Pulmonary artery endothelial cell (primary cell): ENCODE measurements at places on chromosomes 1 and 21.

- no peak for DNase-seq
Measured at GRCh38 chr1:89354205-89354604, 9.7 kb upstream of the GBP6 start.

DNA sequence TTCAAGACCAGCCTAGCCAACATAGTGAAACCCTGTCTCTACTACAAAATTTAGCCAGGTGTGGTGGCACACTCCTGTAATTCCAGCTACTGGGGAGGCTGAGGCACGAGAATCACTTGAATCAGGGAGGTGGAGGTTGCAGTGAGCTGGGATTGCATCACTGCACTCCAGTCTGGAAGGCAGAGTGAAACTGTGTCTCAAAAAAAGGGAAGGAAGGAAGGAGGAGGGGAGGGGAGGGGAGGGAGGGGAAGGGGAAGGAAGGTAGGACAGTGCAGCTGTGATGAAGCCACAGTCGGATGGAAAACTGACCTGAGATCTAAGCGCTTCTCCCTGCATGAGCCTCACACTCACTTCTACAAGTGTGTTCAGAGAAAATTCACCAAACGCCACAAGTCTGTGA is 22.0 kb upstream of the FHAD1 start:
- DNase-seq = no peak

- DNase-seq = no peak
Measured at GRCh38 chr1:3237994-3238702, 169.1 kb downstream of the PRDM16 start.

DNA sequence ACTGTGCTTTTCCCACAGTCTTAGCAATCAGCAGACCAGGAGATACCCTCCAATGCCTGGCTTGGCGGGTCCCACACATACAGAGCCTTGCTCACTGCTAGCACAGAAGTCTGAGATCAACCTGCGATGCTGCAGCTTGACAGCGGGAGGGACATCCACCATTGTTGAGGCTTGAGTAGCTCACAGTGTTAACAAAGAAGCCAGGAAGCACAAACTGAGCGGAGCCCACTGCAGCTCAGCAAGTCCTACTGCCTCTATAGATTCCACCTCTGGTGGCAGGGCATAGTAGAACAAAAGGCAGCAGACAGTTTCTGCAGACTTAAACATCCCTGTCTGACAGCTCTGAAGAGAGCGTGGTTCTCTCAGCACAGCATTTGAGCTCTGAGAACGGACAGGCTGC is 33.4 kb downstream of the MNDA start:
- no peak for DNase-seq

DNA sequence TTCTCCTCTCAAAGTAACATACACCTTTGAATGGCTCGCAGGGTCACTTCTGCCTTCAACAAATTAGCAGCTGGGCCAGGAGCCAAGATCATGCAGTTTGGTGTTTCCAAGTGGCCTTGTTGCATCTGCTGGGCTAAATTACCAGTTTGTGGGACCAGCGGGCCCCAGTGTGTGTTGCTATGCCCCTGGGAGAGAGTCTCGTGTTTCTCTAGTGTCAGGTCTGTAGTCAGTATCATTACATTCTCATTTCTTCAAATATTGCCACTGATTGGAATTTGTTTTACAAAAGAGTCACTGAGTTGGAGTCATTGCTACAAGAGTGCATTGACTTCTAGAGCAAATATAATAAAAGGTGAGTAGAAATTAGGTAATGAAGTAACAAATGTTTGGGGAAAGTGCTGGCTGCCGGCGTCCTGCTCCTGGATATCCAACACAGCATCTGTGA is 35.5 kb downstream of the RHOU start:
- no peak for DNase-seq

- no peak for DNase-seq
Measured at GRCh38 chr1:182595641-182596240, 6.7 kb upstream of the RNASEL start.

DNA sequence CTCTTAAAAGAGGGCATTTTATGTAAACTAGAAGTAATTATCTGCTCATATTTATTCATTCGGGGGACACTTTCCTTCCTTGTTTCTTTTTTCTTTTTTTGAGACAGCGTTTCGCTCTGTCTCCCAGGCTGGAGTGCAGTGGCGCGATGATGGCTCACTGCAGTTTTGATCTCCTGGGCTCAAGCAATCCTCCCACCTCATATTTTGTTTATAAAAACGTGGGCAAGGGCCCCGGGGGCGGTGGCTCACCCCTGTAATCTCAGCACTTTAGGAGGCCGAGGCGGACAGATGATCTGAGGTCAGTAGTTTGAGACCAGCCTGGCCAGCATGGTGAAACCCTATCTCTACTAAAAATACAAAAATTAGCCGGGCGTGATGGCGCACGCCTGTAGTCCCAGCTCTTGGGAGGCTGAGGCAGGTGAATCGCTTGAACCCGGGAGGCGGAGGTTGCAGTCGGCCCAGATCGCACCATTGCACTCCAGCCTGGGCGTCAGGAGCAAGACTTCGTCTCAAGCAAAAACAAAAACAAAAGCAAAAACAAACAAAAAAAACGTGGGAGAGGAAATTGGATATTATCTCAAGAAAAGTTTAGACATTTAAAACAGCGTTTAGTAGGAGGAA is 926 bp upstream of the DFFA start:
- no peak for DNase-seq

DNA sequence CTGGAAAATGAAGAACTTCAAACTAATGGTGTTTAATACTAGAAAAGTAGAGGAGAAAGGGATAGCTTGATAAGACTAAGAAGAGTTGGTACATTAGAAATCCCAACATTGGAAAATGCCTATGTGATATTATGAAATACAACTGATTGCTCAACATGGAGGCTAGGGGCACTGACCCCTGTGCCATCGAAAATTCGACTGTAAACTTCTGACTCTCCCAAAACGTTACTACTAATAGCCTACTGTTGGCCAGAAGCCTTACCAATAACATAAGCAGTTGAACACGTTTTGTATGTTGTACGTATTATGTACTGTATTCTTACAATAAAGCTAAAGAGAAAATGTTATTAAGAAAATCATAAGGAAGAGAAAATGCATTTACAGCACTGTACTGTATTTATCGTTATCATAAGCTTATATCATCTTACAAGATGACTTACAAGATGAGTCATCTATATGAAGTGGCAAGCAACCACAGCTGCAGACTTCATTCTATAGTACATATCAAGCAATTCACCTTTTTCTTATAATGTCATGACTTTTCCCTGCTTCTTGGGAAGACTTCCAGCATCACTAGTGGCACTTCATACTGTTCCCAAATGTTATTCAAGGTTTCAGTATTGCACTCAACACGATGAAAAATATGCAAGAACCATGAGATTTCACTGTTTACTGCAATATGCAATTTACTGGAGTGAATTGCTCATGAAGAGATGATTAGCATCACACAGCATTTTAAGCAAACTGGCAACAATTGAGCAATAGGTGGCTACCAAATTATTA is 12.9 kb upstream of the CTSK start:
- no peak for DNase-seq

DNA sequence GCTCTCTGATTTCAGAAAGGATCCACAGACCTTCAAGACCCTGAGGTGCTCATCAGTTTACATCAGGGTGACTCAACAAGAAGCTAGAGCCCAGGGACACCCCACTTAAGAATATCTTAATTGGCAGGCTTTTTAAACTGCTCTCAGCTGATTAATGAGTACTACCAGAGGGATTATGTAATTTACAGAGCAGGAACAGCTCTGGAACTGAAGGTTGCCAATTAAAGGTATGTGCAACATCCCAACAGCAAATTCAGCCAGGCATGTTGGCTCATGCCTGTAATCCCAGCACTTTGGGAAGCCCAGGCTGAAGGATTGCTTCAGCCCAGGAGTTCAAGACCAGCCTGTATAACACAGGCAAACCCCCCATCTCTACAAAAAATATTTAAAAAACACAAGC is 295.7 kb downstream of the SETD4 start:
- DNase-seq = no peak

DNA sequence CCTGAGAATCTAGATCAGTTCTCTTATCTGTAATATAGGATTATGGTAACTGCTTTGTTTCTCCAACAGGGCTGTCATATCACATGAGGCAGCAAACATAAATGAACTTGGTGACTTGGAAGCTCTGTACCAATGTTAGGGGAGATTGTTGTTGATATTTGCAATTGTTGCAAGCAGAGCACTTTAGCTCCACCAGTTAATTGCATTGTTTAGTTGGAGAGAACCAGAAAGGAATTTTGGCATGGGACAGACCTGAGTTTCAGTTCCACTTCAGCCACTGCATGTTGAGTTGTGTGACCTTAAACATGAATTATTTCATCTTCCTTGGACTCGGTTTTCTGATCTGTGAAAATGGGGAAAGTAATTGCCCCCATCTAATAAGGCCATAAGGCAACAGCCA is 142.3 kb upstream of the JUN start:
- DNase-seq = no peak

- DNase-seq = no peak
Measured at GRCh38 chr1:58805716-58806571, 22.1 kb upstream of the JUN start.

- DNase-seq = no peak
Measured at GRCh38 chr1:218803351-218803997, 370.2 kb upstream of the LYPLAL1 start.

DNA sequence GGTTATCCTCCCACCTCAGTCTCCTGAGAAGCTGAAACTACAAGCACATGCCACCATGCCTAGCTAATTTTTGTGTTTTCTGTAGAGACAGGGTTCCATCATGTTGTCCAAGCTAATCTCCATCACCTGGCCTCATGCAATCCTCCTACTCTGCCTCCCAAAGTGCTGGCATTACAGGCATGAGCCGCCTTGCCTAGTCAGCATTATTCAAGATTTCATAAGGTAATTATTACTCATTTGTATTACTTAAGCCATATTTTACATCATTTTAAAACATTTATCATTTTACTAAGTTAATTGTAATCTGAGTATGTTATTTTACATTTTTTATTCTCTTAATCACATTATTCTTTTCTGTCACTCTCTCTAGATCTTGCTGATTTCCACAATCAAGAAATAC is 1575.6 kb downstream of the NCAM2 start:
- no peak for DNase-seq

- no peak for DNase-seq
Measured at GRCh38 chr21:32140151-32140550, 138.7 kb downstream of the MIS18A start.

GRCh38 chr1:109985247-109986053 is 885 bp downstream of the AHCYL1 start:
- no peak for DNase-seq

- no peak for DNase-seq
Measured at GRCh38 chr1:152725261-152725660, 17.3 kb downstream of the LCE4A start.

DNA sequence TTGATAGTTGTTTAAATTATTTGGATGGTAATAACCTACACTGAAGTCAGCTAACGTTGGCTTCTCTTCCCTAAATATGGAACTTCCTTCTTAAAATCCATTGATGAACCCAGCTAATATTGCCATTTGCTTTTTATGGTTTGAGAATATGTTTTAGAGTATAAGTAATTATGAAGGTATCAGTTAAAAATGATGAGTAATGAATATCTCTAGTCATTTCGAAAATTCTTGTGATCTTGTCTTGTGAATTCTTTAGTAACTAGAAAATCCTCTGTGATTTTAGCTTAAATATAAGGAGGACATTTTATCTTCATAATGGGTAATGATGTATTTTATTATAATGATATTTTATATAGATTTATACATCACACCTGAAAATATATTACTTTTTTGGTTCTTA is 50.5 kb downstream of the ADGRL2 start:
- no peak for DNase-seq

DNA sequence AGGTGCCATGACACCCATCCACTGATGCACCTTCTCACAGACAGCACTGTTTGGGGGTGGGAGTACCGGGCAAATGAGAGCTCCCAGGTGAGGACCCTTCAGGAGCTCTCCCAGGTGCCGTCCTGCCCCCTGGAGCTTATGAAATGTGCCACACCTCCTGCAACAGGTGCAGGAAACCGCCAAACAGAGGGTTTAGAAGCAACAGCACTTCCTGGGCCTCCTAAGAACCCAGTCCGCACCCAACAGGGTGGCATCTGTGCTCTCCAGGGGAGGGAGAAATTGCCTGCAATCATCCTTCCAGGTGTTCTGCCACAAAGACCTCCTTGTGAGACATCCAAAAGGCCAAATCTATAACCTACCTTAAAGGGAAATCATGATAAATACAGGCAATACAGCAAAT is 87.7 kb upstream of the ATP1B1 start:
- DNase-seq = no peak

DNA sequence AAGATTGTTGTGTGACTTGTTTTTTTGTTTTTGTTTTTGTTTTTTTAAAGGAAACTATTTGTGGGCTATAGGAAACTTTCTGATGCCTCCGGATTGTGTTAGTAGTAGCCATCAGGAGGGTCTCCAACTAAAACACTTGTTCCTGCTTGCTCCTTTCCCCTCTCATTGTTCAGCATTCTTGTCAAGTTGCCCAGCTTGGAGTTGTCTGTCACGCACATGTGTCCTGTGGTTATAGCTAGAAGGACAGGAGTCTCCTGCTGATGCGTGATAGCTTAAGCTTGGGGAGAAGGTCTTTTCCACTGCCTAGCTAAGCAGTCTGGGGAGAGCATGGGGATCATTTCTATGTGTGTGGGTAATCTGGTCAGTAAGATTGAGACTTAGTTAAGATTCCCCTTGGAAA is 3.2 kb upstream of the LYPLA2 start:
- no peak for DNase-seq

DNA sequence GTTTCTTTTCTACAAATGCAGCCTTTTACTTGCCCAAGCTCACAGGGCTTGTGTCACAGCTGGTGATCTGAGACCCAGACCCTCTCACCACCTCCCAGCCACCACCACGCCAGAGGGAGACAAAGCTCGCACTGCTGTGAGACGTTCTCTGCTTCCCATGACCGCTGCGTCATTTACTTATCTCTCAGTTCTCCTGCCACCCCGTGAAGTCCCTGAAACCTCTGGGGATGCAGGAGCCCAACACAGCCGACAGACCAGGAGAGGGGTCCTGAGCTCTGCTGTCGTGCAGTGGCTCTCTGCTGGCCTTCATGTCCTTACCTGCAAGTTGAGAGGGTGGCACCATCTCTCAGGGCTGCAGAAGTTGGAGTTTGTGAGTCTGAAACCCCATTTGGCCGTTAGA is 77.7 kb downstream of the SLC16A1 start:
- DNase-seq = no peak
